Mammary epithelial cell (primary cell): ENCODE measurements at places on chromosomes 6 and 20. TPM values are rescaled to one million over a fixed set of nuclear protein-coding genes. Genes with fewer than 3 reads are reported as not detected.

DNA sequence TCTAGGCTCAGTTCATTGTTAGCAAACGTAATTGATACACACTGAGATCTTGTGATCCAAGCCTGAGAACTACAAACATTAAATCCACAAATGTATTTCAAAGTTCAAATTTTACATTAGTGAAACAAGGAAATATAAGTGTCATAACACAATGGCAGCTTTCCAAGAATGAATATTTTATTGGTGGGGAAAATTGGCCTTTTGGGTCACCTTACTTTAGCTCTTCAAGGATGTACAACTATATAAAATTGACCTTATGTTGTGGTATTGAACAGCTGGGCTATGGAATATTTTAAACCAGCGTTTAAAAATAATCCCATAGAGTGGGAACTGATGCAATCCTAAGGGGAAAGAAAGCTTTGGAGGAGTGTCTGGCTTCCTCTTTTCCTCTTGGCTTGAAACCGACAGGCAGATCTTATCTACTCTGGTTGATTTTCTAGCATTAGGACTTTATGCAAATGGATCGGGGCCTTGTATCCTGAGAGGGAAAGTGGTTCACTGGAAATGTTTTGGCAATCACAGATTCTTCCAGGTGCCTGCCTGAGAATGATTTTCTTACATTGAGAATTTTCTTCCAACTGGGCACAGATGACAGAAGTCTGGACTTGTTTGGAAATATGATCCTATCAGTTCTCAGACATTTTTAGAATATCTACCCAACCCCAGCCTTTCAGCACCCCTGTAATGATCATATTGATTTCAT lies 184.8 kb upstream of the ECI2 start:
- peak; percentile 70 for DNase-seq

DNA sequence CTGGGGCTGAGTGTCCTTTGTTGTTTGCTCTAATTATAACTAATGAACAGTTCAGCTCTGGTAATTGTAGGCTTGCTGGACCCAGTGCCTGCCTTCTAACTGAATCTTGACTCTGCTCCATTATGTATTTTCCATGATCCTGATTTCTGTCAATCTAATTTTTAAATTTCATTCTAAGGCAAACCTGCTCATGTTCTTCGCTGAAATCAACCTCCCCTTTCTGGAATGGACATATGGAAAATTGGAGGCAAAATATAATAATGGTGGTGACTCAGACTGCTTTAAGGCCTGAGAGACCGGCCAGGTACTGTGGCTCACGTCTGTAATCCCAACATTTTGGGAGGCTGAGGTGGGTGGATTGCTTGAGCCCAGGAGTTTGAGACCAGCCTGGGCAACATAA lies 182.7 kb upstream of the AKAP12 start:
- DNase-seq = no peak

- DNase-seq = no peak
Observed at GRCh38 chr6:4371207-4371921, 236.0 kb upstream of the ECI2 start.

- DNase-seq = no peak
Observed at GRCh38 chr6:137904822-137905617, 38.0 kb downstream of the TNFAIP3 start.

DNA sequence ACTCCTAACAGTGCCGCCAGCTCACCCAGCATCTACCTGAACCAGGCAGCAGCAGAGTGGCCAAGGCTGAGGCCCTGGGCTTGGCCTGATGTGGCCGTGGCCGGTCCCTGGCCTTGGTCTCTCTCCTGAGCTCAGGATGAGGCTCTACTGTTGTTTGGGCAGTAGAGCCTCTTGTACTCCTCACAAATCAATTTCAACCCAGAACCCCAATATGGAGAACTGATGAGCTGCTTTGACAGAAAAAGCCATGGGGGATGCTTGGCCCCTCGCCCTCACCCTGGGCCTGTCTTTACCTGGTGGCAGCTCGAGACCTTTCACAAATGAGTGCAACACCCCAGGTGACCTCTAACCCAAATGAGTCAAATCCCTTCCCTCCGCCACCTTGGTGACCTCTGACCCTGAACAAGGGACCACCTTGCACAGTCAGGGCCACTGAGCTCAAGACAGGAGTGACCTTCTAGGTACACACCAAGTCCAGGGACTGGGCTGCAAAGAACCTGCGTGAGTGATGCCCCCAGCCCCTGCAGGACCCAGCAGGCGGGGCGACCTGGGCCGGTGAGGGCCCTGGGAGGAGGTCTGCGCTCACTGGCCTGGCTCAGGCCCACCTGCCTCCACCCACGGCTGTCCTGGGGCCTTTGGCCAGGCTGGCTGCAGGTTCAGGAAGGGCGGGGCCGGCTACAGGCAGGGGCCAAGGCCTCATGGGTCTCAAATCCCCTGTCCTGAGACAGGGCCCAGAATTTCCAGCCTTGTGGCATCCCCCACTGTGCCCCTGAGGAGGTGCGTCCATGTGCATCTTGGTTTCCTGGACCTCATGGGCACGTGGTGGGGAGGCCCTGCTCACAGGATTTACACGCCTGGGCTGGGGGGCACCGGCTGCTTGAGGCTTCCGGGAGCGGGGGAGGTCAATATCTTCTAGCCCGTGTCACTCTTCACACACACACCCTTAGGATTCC lies 30.2 kb downstream of the PSMG4 start:
- DNase-seq = no peak

The PHACTR1 gene
- not detected for polyA plus RNA-seq

GRCh38 chr6:113828984-113829695 lies 28.0 kb upstream of the MARCKS start:
- no peak for DNase-seq

DNA sequence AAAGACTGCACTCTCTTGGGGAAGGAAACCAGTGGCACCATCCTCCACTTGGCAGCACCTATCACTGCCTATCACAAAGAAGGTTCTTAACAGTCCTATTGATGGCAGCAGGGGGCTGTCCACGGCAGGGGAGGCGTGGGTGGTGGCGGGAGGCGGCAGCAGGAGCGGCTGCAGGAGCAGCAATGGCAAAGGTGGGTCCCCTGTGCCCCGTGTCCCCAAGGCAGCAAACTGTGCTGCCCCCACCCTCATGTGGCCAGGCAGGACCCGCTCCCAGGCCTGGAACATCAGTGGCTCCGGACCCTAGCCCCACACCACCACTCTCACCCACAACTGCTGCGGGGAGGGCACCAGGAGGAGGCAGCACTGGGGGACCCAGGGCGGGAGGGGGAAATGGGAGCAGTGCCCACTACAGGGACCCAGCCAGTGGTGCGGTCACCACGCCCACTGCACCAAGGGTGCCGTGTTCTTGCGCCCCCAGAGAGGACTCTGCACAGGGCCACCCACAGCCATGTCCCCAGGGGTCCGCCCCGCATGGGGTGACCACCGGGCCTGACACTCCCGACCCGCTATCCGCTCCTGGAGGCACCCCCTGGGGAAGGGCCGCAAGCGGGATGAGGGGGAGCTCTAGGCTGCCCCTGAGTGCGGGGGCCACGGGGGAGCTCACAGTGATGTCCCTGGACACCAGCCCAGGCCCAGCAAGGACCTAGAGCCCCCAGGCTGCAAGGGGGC lies 54.6 kb downstream of the GMDS start:
- no peak for DNase-seq

- DNase-seq = no peak
Observed at GRCh38 chr6:44202332-44202971, 14.3 kb upstream of the MYMX start.

The ABHD16B gene
- not detected for polyA plus RNA-seq

The FHL5 gene
- polyA plus RNA-seq = not detected

The PTPRK gene
- 14.7 TPM for polyA plus RNA-seq

The SLC17A1 gene
- polyA plus RNA-seq = not detected

GRCh38 chr20:25242231-25242630 lies 5.7 kb upstream of the PYGB start:
- no peak for DNase-seq

The BPIFB2 gene
- not detected for polyA plus RNA-seq

The VWA7 gene
- polyA plus RNA-seq = 0.80 TPM

The TULP4 gene
- 19.7 TPM for polyA plus RNA-seq

GRCh38 chr6:31530659-31531058 lies 1.9 kb downstream of the MCCD1 start:
- DNase-seq = no peak

- no peak for DNase-seq
Observed at GRCh38 chr6:49551866-49552129, 1.3 kb downstream of the C6orf141 start.

DNA sequence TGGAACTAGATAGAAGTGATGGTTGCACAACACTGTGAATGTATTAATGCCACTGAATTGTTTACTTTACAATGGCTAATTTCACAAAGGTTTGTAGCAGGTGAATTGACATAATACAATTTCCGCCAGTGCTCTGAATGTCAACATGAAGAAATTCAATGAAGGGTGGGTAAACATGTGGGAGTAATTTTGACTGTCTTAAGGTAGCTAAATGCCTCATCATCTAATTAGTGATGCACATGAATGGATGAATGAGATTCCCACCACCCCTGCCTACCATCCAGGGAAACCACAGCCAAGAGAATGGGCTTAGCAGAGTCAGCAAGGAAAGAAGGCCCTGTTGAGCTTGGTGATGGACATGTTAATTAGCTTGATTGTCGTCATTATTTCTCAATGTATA lies 275.3 kb downstream of the ALDH8A1 start:
- DNase-seq = no peak
